ENCODE measurements at places on chromosomes 5 and 9.

DNA sequence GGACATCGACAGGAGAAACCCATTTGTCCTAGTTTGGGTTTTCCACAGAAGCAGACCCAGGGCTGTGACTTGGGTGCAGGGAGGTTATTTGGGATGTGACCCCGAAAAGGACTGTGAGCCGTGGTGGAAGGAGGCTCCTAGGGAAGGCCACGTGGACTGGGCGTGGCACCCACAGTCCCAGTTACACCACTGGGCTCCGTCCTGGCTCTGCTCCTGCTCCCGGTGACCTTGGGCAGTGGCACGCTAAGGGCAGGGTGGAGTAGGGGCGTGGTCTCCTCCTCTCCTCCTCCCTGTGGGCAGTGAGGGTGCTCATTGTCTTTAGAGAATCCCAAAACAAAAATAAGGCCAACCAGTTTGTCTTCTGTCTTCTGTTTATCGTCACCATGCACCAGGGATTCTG is 190.1 kb downstream of the GADD45G start:
- no peak for DNase-seq

- DNase-seq = no peak
These were observed 20.5 kb downstream of the MRPL36 start for GRCh38 chr5:1779021-1779680.

DNA sequence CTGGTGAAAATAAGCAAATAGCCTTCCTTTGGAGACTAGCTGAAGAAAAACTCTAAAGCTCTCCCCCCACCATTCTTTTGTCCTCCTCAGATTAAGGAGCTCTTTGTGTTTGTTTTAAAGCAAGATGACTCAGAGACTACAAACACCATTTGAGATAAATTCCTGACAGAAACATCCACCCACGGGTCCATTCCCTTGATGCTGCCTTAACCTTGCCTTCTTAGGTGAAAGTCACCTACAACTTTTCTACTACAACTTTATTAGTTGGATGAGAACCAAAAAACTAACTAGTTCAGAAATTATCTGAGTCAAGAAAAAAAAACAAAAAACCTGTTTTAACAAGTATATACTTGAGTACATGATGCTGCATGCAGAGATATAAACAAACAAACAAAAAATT is 831.1 kb downstream of the NR2F1-AS1 start:
- DNase-seq = no peak

DNA sequence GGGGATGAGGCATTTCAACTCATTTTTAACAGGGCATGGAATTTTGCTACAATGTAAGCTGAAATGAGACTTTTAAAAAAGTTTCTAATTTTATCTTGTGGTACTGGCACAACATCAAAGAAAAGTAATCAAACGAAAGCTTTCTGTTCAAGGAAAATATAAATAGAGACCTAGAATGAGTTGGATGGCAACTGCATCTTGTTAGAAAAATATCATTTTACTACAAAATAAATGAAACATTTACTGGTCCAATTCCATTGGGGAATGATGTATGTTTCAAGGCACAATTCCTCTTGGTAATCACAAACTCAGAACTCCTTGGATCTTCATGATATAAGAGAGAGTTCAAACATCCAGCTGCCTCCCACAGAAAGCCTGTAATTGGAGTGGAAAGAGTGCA is 102.8 kb downstream of the HMHB1 start:
- DNase-seq = no peak

- DNase-seq = no peak
These were observed 261.6 kb upstream of the VLDLR start for GRCh38 chr9:2359891-2360471.
